ENCODE measurements at places on chromosomes 7 and 10. TPM values are rescaled to one million over a fixed set of nuclear protein-coding genes. Genes with fewer than 3 reads are reported as not detected.

- H3K27me3 ChIP-seq: no peaks in the 10 kb centered on the region
- DNase-seq: no peak
- H3K36me3 ChIP-seq: no peaks in the 10 kb centered on the region
- no peaks in the 10 kb centered on the region for H3K4me1 ChIP-seq
Measured at GRCh38 chr7:1442355-1443124, 16.7 kb downstream of the MICALL2 start.

DNA sequence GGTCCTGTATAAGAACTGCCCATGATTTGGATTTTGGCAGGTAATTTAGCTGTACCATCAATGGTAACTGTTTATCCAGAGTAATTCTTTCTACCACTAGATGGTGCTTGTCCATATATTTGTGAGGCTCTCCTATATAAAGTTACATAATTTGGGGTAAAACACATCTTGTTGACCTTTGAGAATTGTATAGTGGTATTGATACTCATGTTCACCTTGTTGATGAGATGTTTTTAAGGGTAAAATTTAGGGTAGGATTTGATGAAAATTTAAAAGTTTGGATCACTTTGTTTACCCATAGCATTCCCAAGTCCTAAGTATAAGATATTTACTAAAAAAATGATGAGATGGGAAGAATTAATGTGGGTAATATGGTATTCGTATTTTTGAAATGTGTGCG lies 31.6 kb downstream of the ST7 start:
- no peaks in the 10 kb centered on the region for H3K36me3 ChIP-seq
- no peak overlapping the region for H3K4me3 ChIP-seq
- H3K4me1 ChIP-seq: peaks cover 2% of the 10 kb centered on the region

DNA sequence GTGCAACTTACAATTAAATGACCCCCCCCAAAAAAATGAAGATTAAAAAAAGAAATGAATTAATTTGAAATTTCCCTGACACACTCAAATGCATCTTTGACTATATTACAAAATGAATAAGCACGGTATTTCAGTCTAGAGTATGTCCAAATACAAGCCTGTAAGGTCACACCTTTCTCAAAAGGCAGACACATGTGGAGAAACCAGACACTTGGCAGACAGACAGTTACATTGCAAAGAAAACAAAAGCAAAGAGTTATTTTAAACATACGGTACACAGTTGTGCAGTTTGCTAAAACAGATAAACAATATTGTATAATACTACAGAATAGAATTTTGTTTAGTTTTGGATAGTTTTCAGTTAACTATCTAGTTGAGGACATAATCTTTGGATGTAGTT lies 153.0 kb downstream of the ATE1 start:
- no peaks in the 10 kb centered on the region for H3K4me1 ChIP-seq
- peaks cover 26% of the 10 kb centered on the region for H3K36me3 ChIP-seq
- DNase-seq: no peak
- H3K4me3 ChIP-seq: no peak overlapping the region
- no peaks in the 10 kb centered on the region for H3K27me3 ChIP-seq

DNA sequence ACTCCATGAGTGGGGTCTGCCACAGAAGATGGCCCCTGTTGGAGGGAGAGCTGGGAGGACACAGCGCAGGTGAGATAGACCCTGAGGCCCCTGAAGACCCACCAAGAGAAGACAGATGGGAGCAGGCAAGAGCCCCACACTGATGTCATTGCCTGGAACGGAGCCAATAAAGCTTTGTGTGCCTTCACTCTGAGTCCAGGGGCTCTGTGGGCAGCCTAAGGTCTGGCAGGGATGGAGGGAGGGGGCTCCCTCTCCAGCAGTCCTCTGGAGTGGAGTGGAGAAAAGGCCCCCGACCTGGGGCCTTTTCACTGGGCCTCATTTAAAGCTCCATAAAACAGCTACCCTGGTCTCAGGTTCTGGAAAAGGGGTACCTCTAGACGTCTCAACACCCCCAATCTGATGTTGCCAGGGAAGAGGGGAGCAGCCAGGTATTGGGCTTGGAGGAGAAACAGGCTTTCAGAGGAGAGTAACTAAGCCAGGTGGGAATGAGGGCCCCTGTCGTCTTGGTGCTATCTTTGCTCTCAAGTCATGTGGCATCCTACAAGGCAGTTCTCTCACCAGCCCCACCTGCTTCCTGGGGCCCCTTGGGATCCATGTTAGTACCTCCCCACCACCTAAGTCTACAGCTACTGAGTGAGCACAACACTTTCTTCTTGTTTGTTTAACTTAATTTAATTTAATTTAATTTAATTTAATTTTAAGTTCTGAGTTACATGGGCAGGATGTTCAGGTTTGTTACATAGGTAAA lies 1.4 kb downstream of the C10orf62 start:
- no peaks in the 10 kb centered on the region for H3K4me1 ChIP-seq
- no peak for DNase-seq
- H3K4me3 ChIP-seq: no peak overlapping the region
- no peaks in the 10 kb centered on the region for H3K27me3 ChIP-seq
- H3K36me3 ChIP-seq: no peaks in the 10 kb centered on the region
- no peak overlapping the region for H3K27ac ChIP-seq

DNA sequence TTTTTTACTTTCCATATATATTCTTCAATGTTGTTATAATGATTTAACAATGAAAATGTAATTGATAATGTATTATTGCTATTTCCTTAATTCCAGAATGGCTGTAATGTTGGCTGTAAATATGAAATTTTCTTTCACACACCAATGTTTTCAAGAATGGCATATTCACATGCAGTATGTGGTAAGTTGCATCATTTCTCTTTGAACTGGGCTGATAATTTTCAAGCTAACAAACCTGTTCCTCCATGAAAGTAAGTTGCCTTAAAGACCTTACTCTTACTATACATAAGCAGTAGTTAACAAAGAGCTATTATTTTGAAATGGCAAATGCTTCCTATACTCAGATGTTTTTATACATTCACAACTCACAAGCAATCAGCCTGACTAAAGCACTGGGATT lies 154.5 kb downstream of the TMEM168 start:
- no peaks in the 10 kb centered on the region for H3K4me1 ChIP-seq
- H3K36me3 ChIP-seq: no peaks in the 10 kb centered on the region
- DNase-seq: no peak
- H3K4me3 ChIP-seq: no peak overlapping the region
- H3K27me3 ChIP-seq: peaks cover 4% of the 10 kb centered on the region
- H3K27ac ChIP-seq: no peak overlapping the region

DNA sequence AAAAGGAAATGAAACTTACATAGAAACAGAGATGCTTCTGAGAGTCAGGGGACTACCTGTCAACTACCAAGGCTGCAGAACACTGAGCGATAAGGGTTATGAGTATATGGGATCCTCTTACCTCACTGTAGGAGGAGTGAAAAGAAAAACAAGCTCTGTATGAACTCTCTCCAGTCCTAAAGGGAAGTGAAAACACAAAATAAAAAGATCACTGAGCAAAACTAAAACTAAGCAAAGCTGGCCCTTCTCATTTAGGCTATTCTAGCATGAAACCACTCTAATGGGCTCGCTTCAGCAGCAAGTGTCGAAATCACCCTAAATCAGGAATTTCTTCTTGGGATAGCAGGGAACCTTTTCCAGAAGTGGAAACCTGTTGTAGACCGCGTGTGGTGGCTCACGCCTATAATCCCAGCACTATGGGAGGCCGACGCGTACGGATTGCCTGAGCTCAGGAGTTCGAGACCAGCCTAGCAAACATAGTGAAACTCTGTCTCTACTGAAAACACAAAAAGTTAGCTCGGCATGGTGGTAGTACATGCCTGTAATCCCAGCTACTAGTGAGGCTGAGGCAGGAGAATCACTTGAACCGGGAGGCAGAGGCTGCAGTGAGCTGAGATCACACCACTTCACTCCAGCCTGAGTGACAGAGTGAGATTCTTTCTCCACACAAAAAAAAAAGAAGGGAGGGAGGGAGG lies 27.0 kb downstream of the DCLRE1C start:
- no peak overlapping the region for H3K4me3 ChIP-seq
- DNase-seq: no peak
- H3K27ac ChIP-seq: no peak overlapping the region
- no peaks in the 10 kb centered on the region for H3K27me3 ChIP-seq
- H3K36me3 ChIP-seq: peaks cover 36% of the 10 kb centered on the region

DNA sequence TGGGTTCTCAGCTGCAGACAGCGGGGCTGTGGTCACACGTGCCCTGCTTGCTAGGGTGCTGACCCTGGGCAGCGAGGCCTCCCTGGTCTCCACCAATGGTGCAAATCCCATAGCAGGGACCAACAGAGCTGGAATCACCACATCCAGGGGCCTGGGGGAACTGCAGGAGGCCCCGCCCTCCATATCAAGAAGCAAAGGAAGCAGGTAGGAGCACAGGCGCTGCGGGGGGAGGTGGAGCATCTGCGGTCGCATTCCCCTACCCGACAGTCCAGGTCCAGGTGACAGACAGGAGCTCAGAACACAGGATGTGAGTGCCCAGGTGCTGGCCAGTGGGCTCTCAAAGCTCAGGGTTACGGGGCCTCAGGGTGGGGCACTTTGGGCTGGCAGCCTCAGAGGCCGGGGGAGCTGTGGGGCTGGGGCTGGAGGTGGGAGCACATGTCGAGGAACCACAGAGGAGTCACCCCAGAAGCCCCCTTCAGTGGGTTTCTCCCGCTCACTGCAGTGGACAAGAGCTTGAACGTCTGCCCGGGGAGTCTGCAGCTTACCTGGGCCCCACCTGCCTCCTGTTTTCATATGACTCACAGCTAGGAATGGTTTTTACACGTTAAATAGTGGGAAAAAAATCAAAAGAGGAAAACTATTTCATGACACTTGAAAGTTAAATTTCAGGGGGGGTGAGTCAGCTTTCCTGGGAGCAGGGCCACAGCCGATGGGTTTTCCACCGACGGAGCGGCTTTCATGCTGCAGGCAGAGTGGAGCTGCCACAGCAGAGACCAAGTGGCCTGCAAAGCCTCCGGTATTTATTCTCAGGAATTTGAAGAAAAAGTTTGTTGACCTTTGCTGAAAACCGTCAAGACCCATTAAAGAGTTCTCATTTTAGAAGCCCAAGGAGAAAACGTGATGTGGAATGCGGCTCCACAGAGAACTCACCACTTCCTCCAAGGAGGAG lies 148.7 kb upstream of the PPP2R2D start:
- DNase-seq: no peak
- no peak overlapping the region for H3K4me3 ChIP-seq
- H3K27ac ChIP-seq: no peak overlapping the region
- H3K4me1 ChIP-seq: no peaks in the 10 kb centered on the region

DNA sequence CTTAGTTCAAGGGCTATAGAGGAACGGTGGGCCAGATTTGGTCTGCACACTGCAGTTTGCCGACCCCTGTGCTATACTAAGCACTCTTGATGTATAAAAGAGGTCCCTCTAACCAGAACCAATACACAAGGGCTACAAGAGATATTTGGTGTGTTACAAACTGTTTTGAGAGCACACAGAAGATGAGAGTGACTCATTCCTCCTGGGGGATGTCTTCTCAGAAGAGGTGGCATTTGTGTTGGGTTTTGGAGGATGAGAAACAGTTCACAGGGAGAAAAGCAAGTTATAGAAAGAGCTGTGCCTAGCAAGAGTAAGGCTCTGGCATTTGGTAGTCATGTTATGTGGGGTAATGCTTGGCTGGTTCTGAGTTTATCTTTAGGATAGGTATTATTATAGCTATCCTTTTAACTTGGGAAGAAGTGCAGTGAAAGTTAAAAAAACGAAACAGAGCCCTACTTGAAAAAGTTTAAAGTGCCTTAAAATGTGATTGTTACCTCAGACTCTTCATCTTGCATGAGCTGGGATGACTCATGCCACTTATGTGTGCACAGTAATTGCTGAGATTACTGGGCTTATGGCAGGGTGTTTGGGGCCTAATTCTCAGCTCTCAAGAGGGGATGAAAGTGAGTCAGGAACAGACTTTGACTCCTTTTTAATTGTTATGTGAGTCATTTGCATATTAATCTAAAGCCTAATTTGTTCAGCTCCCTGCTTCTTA lies 160.4 kb downstream of the KIF20B start:
- no peak overlapping the region for H3K4me3 ChIP-seq
- DNase-seq: peak; percentile 69
- H3K4me1 ChIP-seq: peaks cover 27% of the 10 kb centered on the region
- H3K27me3 ChIP-seq: no peaks in the 10 kb centered on the region

DNA sequence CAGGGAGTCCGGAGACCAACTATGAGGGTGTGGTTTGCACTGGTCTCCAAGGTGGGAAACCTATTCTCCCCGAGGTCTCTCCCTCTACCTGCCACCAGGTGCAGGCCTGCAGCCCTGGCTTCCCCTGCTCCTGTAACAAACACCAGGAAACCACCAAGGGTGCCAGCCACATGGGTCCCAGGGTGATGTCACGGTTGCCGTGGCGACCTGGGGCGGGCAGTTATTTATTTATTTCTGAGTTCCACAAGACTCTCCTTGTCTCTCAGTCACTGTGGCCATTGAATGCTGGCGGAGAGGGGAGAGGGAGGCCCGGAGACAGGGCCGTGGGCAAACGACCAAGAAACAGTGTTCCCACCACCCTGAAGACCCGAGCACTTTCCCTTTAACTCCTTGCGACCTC lies 27.0 kb downstream of the MMD2 start:
- H3K36me3 ChIP-seq: no peaks in the 10 kb centered on the region
- H3K27ac ChIP-seq: no peak overlapping the region
- H3K4me1 ChIP-seq: no peaks in the 10 kb centered on the region
- no peak overlapping the region for H3K4me3 ChIP-seq

DNA sequence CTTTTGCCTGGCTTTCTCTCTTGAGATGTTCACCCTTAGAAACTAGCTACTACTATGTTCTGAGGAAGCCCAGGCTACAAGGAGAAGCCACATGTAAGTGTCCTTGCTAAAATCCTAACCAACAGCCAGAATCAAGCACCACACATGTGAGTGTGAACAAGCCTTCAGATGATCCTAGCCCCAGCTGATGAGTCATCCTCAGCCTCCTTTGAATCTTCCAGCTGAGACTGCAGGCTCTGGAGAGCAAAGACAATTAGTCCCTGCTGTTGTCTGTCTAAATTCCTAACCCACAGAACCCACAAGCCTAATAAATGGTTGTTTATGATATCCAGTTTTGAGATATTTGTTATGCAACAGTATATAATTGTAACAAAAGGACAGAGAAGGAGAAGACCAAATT lies 92.8 kb upstream of the TAC1 start:
- no peak overlapping the region for H3K27ac ChIP-seq
- H3K4me1 ChIP-seq: no peaks in the 10 kb centered on the region
- no peaks in the 10 kb centered on the region for H3K36me3 ChIP-seq

DNA sequence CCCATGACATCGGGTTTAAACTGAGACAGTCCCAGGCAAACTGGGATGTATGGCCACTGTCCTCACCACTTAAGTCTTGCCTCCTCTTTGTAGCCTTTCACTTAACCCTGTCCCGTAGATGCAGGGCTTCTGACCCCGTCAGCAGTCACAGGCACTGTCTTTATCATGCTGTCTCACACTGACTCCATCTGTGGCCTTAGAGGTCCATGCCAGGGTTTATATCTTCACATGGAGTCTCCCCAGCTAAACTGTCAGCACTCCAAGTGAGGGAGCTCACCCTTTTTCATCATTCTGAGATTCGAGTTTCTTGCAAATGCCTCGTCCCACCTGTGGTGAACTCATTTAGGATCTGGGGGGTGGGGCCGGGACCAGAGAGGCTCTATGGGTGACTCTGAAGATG lies 2.8 kb downstream of the FKBP6 start:
- no peaks in the 10 kb centered on the region for H3K36me3 ChIP-seq
- no peaks in the 10 kb centered on the region for H3K4me1 ChIP-seq
- DNase-seq: no peak
- H3K27me3 ChIP-seq: no peaks in the 10 kb centered on the region
- no peak overlapping the region for H3K27ac ChIP-seq
- H3K4me3 ChIP-seq: no peak overlapping the region

CCDC7 gene
- 6.8 TPM for total RNA-seq
